ENCODE measurements at places on chromosomes 1 and 21.

- no peak for DNase-seq
Measured at GRCh38 chr1:95375174-95375573, 141.2 kb downstream of the RWDD3 start.

- peak; percentile 62 for DNase-seq
Measured at GRCh38 chr1:170929835-170930554, 5.3 kb upstream of the MROH9 start.

GRCh38 chr1:197683895-197684553 lies 91.3 kb downstream of the DENND1B start:
- no peak for DNase-seq

DNA sequence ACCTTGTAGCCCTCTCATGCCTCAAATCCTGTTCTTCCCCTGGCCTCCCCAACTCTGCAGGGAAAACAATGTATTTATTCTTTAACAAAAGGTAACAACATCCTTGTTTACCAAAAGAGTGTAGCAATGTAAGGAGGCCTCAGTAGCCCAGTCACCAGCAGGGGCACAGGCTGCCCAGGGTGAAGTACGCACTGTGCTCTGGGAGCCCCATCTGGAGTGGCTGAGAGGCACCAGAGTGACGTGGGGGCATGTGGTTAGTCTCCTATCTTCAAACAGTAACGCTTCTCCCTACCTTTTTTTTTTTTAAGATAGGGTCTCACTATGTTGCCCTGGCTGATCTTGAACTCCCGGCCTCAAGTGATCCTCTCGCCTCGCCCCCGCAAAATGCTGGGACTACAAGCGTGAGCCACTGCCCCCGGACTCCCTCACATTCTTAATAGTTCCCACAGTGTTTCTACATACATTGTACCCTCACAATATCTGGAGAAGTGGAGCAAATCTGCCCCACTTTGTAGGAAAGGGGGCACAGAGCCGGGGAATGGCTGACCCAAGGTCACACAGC lies 51.3 kb upstream of the ECE1 start:
- DNase-seq = no peak
